ENCODE measurements at places on chromosomes 7 and 10.

- DNase-seq: no peak
These were observed 7.3 kb upstream of the SNX13 start for GRCh38 chr7:17947620-17948019.

- no peak for DNase-seq
These were observed 43.8 kb downstream of the ENO4 start for GRCh38 chr10:116892907-116893685.

DNA sequence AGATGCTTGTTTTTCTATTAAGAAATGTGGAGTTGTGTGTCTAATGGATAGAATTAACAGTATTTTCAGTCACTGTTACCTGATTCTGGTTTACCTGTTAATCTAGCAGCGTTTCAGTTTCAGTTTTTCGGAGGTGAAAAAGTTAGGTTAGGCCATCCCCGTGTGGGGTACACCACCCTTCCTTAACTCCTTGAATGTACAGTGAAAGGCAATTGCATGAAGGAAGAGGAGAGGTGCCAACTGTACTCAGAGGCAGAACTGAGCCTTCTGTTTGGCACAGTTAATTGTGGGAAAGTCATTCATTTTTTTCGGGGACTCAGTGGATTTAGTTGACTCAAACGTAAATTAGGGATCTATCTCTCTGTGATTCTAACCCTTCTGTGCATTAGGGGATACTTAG is 35.5 kb downstream of the RPA3 start:
- DNase-seq: no peak

DNA sequence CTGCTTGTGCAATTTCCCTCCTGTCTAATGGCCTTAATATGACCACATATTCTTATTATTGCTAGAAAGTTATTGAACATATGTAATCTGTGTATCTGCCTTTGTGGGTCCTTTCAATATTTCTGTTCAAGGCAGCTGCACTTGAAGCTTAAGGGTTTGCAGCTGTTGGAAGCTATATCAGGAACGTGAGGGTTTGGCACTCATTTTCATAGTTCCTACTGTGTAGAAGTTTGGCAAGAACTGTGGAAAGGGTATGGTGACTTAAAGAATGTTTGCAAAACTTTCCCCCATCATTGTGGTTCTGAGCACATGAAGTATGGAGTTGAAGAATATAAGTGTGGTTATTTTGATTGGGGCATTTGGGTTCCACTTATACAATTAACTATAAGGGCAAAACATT is 144.7 kb upstream of the SEMA3A start:
- DNase-seq: no peak

All from left cardiac atrium (tissue), 4 donors.